A549 (cell line): ENCODE measurements at places on chromosomes 6 and 20. TPM values are rescaled to one million over a fixed set of nuclear protein-coding genes. Genes with fewer than 3 reads are reported as not detected.

- DNase-seq = peak; percentile 68
Measured at GRCh38 chr20:59515013-59515905, 89.1 kb upstream of the PHACTR3 start.

DNA sequence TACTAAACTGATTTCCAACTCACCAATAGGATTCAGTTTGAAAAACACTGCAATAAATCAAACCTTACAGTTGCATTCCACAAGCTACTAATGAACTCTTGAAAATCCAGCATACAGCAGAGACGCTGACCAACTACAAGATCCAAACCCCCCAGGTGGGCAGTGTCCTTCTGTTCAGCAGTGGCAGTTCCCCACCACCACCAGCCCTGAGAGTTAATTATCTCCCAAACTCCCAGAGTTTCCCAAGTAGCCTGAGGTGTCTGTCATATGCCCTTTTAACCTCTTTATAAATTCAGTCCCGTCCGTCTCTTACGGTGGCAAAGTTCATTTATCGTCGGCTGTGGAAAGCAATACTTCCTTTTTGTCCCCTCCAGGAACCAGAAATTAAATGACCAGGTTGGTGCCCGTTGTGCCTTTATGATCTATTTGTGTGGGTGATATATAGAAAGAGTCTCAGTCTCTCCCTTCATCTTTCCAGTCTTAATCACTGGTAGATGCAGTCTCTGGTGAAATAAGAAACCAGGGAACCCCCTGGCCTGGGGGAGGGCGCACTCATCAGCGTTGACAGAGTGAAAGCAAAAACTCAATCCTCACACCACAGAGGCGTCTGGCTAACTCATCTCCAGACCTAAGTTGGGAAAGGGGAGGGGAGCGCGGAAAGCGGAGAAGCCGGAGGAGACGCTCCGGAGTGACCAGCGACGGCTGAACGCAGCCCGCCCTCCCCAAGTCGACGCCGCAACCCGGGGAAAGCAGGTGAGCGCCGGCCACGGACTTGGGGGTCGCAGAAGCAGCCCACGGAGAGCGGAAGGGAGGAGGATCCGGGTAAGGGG lies 717 bp downstream of the MRPL14 start:
- peak; percentile 42 for DNase-seq

DNA sequence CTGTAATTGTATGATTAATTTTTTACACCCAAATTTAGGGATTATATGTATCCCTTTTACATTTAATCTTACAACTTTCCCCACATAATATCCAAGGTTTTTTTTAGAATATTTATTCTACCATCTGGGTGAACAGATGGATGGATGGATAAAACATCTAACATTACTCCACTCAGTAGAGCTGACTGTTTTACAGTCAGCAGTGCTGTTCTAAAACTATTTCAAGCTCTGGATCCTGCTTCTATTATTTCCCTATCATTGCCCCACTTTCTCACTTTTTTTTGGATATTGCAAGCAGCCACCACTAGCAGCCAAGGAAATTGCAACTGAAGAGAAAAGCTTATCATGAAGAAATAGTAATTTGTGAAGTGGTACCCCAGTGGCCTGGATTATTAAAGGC lies 173.7 kb downstream of the ARHGAP18 start:
- no peak for DNase-seq

GRCh38 chr6:109178921-109179320 lies 83.6 kb downstream of the CEP57L1 start:
- DNase-seq = no peak

Gene GLP1R
- not detected in 3 replicates for polyA plus RNA-seq

Gene ZC3H12D
- 0.04 to 0.05 TPM (median 0.04 TPM) in 3 replicates for polyA plus RNA-seq

- peak; percentile 55 for DNase-seq
Measured at GRCh38 chr20:62578294-62578897, 63.9 kb upstream of the SLCO4A1 start.

Gene ACOT8
- polyA plus RNA-seq = 12.6 to 14.7 TPM (median 14.0 TPM) in 3 replicates

GRCh38 chr20:60408435-60408834 lies 450.2 kb downstream of the CDH26 start:
- no peak for DNase-seq

DNA sequence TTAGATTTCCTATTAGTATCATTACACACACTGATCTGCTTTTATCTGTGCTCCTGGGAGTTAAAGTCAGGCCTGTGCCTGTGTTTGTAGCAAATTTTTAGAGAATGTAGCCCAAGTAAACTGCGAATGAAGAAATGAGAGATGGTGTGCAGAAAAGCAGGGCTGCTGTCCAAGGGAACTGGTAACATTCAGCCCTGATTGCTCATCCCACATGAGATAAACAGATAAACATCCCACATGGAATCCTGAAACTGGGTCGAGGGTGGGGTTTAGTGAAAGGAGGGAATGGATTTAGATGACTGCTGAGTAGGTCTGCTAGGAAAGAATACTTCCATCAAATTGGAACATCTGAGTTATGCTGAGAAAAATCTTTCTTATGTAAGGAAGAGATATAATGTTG lies 69.1 kb downstream of the GRIK2 start:
- no peak for DNase-seq
